Vagina (tissue), 2 donors: ENCODE measurements at places on chromosomes 4 and X.
A peak's percentile ranks its signal among the peaks of the same experiment; 100 is the strongest.

- no peaks in the 10 kb centered on the region for H3K4me1 ChIP-seq
- H3K27ac ChIP-seq, result no peak overlapping the region
- H3K36me3 ChIP-seq, result no peaks in the 10 kb centered on the region
Measured at GRCh38 chrX:8430444-8430843, 34.2 kb upstream of the VCX3B start.

DNA sequence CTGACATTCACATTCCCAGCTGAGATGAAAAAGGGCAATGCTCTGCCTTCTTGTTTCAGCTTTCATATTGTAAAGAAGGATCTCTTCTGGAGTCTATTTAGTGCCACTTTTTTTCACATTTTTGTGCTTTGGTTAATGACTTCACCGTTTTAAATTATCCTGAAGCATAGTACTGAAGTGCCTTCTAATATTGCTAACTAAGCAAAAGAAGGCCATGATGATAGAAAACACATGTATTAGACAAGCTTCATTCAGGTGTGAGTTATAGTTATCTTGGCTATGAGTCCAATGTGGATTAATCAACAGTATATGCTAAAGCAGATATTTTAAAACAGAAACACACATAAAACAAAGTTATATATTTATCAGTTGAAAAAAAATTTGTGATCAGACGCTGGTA, 40.4 kb downstream of the NXT2 start:
- H3K4me1 ChIP-seq, result no peaks in the 10 kb centered on the region
- DNase-seq, result no peak
- H3K27ac ChIP-seq, result no peak overlapping the region

DNA sequence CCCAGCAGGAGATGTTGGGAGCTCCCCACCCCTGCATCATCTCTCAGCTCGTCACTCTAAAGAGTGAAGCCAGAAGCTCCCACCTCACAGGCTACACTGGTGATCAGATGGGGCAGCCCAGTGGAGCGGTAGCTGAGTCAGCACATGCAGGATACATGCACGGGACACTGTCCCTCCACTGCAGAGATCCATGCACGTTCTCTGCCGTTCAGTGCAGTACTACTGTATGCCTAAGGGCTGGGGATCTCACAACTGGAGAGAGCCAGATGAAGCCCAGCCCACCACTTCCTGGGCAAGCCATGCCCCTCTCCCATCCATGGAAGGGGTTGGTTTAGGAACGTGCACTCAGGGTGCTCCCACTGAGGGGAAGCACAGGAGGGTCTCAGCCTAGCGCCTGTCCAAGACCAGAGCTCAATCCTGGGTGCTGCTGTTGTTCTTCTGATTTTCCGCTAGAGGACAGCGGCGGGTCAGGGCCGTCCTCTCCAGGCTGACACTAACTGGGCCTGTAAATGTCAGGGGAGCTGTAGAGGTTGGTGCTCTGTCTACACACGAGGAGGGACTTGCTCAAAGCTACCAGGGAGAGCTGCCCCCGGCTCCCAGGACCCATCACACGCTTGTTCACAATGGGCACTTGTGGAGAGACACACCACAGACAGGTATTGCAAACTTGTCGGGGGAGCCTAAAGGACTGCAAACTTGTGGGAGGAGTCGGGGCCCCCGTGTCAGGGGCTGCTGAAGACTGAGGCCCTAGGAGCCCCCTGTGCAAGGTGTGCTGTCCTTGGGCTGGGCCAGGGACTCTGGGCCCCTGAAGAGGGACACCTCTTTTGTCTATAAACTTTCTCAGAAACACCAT, 18.2 kb upstream of the ABLIM2 start:
- H3K4me1 ChIP-seq, result no peaks in the 10 kb centered on the region
- H3K36me3 ChIP-seq, result no peaks in the 10 kb centered on the region
- H3K4me3 ChIP-seq, result no peak overlapping the region
- no peaks in the 10 kb centered on the region for H3K27me3 ChIP-seq

DNA sequence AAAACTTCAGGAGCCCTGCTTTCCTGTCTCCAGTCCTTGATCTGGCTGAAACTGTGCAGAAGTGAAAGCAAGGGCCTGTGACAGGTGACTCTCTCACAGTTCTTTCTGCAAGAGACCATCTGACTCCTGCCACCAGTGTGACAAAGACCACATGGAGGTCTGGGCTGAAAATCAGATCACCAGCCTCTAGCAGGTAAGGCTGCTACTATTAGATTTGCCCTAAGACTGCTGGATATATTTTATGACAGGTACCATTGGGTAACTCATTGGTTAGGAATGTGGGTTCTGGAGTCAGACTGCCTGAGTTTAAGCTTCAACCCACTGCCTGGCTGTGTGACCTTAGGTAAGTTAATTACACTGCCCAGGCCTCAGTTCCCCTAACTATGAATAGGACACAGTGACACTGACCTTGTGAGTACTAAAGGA, 163.3 kb upstream of the SLC7A11 start:
- H3K4me1 ChIP-seq, result peaks cover 16% of the 10 kb centered on the region
- DNase-seq, result no peak
- no peaks in the 10 kb centered on the region for H3K36me3 ChIP-seq
- H3K27me3 ChIP-seq, result no peaks in the 10 kb centered on the region
- H3K27ac ChIP-seq, result no peak overlapping the region

DNA sequence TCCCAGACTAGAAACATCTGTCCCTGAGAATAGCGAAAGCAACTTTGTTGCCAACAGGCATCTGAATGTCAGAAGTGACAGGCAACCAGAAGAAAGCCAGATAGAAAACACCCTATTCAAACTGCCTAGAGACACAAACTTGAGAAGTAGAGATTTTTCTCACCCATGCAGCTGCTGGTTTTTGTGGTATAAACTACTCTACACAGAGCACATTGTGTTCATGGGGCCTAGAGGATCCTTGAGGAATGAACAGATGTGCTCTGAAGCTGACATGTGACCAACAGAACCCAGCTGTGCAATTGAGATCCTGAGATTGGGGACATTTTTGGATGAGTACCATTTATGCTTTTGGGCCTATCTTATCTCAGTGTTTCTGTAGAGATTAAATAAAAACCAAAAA, 63.6 kb upstream of the NRK start:
- no peaks in the 10 kb centered on the region for H3K36me3 ChIP-seq
- H3K27ac ChIP-seq, result no peak overlapping the region
- DNase-seq, result no peak
- H3K4me1 ChIP-seq, result no peaks in the 10 kb centered on the region

DNA sequence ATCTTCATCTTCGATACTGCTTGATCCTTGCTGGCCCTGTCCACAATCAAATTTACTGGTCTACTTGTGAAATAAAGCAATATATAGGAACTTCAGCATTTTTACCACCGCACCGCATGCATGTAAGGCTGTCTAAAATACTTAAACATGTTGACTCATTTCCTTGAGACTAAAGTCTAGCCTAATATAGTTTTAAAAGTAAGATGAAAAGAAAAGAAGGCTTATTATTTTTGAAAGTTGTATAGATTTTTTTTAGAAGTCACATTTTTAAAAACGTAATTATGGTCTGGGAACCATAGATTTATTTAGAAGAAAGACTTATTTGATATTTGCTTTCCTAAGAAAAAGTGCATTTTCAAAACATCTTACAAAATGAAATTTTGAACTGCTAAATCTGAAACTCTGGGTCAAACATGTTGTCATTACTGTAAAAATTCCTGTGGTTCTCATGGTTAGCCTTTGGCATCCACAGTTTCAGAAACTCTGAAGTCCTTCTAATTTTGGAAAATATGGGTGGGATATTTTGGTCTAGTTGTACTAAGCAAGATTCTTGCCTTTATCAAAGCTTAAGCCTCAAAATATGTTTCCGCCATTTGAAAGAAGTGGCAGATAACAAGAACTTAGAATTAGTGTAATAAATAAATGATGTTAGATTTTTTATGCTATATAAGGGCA, 423.5 kb upstream of the CTSO start:
- no peaks in the 10 kb centered on the region for H3K36me3 ChIP-seq
- no peak for DNase-seq
- H3K4me3 ChIP-seq, result no peak overlapping the region
- no peaks in the 10 kb centered on the region for H3K27me3 ChIP-seq
- no peaks in the 10 kb centered on the region for H3K4me1 ChIP-seq
- H3K27ac ChIP-seq, result no peak overlapping the region

GRCh38 chrX:116749943-116750342, 287.2 kb upstream of the CT83 start:
- no peaks in the 10 kb centered on the region for H3K36me3 ChIP-seq
- no peak overlapping the region for H3K4me3 ChIP-seq
- DNase-seq, result no peak

- H3K36me3 ChIP-seq, result no peaks in the 10 kb centered on the region
- H3K27ac ChIP-seq, result no peak overlapping the region
- no peaks in the 10 kb centered on the region for H3K27me3 ChIP-seq
- H3K4me3 ChIP-seq, result no peak overlapping the region
Measured at GRCh38 chr4:31041853-31042252, 321.7 kb downstream of the PCDH7 start.

DNA sequence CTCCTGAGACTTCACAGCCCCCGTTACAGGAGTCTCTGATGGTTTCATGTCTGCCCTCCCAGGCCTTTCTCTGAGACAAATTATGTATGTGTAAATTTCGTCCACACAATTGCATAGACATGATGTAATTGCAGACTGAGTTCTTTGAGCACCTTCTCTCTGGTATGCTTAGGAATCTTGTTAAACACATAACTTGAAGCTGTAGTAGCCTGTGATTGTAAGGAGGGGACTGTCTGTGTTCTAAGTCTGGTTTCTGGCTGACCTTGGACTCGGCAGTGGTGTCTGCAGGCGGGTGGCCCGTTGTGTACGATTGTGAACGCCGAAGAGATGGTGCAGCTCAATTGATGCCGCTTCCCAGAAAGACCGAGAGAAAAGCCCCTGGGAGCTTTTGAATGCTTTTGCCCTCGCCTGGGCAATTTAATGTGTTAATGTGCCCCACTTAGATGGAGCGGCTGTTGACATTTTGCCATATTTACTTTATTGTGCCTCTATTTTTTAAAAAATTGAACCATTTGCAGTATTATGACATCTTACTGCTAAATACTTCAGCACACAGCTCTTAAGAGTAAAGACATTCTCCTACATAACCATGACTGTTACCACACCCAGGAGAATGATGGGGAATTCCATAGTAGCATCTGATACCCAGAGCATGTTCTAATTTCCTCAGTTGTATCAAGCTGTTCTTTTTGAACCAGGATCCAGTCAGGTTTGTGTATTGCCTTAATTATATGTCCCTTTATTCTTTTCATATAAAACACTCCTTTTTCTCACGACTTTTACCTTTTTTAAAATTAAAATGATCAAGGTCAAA, 58.4 kb upstream of the TADA2B start:
- peaks cover 53% of the 10 kb centered on the region for H3K4me1 ChIP-seq
- no peak overlapping the region for H3K4me3 ChIP-seq
- H3K27me3 ChIP-seq, result no peaks in the 10 kb centered on the region
- DNase-seq, result no peak
- H3K27ac ChIP-seq, result no peak overlapping the region
- no peaks in the 10 kb centered on the region for H3K36me3 ChIP-seq

GRCh38 chr4:140158365-140159030, 4.5 kb upstream of the MAML3 start:
- H3K27ac ChIP-seq, result no peak overlapping the region
- H3K4me3 ChIP-seq, result no peak overlapping the region
- H3K36me3 ChIP-seq, result no peaks in the 10 kb centered on the region

DNA sequence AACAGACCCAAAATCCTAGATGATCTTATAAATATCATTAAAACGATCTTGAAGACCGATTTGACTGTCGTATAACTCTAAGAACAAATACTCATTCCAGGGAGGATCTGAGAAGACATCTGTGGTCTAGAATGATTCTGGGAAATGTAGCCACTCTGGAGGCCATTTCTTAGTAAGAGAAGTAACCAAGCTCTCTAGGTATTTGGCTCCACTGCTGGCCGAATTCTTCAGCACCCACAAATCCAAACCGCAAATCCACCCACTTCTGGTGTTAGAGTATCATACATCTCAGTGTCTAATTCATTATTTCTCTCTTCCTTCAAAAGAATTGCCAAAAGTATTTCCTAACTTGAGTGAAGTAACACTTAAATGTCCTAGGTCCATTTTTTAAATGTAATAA, 23.9 kb downstream of the KLHL5 start:
- no peaks in the 10 kb centered on the region for H3K27me3 ChIP-seq
- no peaks in the 10 kb centered on the region for H3K4me1 ChIP-seq

DNA sequence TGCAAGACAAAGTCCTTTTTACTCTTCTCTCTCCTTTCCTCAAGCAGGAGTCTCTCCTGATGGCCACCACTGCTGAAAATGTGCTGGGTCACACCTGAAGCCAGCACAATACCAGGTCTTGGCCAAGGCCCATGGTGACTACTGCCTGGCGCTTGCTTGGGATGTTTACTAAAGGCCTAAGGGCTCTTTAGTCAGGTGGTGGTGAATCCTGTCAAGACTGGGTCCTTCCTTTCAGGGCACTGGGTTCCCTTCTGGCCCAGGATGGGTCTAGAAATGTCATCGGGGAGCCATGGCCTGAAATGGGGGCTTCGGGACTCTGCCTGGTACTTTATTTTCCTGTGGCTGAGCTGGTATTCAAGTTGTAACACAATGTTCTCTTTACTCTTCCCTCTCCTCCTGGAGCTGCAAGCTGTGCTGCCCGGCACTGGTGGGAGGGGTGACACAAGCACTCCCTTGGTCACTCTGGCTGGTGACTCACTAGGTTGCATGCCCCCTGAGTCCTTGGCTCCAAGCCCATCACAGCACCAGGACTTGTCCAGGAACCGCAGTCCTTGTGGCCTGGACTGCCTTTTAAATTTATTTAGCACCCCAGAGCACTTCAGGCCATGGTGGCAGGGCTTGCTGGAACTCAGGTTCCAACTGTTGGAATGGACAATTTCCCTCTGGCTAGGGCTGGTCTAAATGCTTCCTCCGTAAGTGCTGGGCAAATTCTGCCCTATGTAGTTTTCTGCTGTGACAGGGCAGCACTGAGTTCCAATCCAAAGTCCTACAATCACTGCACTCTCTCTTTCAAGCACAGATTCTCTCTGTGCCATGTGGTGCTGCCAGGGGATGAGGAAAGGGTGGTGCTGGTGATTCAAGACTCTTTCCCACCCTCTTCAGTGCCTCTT, 11.3 kb downstream of the ARL13A start:
- H3K27me3 ChIP-seq, result no peaks in the 10 kb centered on the region
- no peaks in the 10 kb centered on the region for H3K36me3 ChIP-seq
- no peak for DNase-seq
- no peak overlapping the region for H3K27ac ChIP-seq

DNA sequence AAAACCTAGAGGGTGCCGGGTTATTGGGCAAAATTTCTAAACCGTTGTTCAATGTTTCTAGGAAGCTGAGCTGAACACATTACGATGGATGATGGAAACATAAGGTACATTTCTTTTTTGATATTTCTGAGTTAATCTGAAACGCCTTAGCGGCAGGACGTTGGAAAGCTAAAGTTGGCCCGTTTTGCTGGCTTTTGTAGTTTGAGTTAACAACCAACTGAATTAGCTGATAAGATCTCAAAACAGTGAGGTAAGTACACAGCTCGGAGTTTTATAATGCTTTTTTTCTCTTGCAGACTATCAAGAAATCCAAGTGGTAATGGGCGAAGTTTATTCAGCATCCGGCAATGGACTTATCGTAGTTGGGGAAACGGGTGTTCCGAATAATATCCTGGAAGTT, 73.5 kb downstream of the PRSS12 start:
- H3K27ac ChIP-seq, result peak overlapping the region; percentile 95
- DNase-seq, result no peak
- no peaks in the 10 kb centered on the region for H3K36me3 ChIP-seq
- no peaks in the 10 kb centered on the region for H3K27me3 ChIP-seq
- H3K4me1 ChIP-seq, result peaks cover 27% of the 10 kb centered on the region

GRCh38 chr4:34046580-34046979, 2197.7 kb downstream of the ARAP2 start:
- no peak overlapping the region for H3K27ac ChIP-seq
- H3K4me1 ChIP-seq, result no peaks in the 10 kb centered on the region
- H3K4me3 ChIP-seq, result no peak overlapping the region
- H3K27me3 ChIP-seq, result no peaks in the 10 kb centered on the region

GRCh38 chrX:103681443-103681842, 5.1 kb downstream of the MORF4L2 start:
- no peak for DNase-seq
- H3K4me1 ChIP-seq, result no peaks in the 10 kb centered on the region
- H3K27ac ChIP-seq, result no peak overlapping the region
- H3K4me3 ChIP-seq, result no peak overlapping the region
- no peaks in the 10 kb centered on the region for H3K36me3 ChIP-seq
- no peaks in the 10 kb centered on the region for H3K27me3 ChIP-seq
